ENCODE measurements at places on chromosomes 3 and 15.
A peak's percentile ranks its signal among the peaks of the same experiment; 100 is the strongest.

DNA sequence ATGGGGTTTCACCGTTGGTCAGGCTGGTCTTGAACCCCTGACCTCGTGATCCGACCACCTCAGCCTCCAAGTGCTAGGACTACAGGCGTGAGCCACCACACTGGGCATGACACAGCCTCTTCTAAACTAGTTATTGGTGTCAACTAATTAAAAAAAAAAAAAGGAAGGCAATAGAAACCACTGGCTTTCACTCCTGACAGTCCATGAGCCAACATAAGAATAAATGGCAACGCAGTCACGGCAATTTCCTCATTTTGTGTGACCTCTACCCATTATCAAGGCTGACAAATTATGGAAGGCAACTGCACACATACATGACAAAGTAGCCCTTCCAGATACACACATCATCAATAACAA lies 5.9 kb downstream of the ARHGEF3 start:
- DNase-seq = no peak

- peak; percentile 38 for DNase-seq
Observed at GRCh38 chr15:63501256-63502089, 2.9 kb upstream of the USP3 start.

DNA sequence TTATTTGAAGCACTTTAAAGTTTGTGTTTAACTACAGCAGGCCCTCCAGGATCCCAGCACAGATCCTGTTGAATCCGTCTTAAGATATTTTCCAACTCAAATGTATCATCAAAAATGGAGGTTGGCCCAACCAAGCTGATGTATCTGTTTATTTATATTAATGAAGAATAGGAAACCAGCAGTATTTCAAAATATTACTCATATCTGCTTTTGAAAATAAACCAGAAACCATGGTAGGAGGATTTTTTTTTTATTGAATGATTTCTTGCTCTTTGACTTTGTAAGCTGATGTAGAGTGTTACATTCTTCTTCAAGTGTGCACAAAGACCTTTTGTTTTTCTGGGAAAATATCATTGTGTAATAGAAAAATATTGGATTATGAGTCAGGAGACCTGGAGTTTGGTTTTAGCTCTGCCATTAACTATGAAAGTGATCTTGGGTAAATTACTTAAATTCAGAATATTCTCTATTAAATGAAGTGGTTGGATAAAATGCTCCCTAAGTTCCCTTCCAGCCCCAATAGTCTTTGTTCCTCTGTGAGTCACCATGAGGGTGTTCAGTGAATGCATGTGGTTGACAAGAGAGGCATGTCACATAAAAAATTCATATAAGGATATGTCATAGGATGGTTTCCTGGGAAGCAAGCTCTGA lies 221.3 kb upstream of the GAP43 start:
- no peak for DNase-seq

DNA sequence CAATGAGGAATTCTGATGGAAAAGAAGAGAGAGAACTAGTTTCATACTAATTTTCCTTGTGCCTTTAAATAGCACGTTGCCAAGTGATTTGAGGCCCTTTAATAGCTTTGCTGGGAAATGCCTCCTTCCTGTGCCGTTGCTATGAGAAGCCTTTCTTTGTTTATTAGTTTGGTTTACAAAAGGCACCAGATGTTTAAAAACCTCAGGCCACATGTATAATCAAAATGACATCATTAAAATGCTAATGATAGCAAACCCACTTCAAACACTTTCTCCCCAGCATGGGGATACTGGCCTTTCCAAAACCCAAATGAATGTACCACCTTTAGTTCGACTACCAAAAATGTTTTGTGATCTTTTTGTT lies 50.0 kb upstream of the TBC1D23 start:
- no peak for DNase-seq

DNA sequence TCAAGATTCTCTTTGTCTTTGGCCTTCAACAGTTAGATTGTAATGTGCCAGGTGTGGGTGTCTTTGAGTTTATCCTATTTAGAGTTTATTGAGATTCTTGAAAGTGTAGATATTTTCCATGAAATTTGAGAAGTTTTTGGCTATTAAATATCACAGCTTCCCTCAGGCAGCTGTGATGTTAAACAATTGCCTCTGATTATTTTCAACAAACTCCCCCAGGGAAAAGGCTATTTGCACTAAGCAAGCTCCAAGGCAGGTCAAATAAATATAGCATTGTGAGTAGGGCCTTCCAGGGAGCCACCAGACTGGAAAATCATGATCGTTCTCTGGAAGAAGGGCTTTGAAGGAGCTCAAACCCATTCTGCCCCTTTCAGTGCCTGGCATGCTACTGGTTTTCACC lies 107.0 kb downstream of the EEFSEC start:
- DNase-seq = no peak

- no peak for DNase-seq
Observed at GRCh38 chr15:94639701-94640100, 408.3 kb downstream of the MCTP2 start.

DNA sequence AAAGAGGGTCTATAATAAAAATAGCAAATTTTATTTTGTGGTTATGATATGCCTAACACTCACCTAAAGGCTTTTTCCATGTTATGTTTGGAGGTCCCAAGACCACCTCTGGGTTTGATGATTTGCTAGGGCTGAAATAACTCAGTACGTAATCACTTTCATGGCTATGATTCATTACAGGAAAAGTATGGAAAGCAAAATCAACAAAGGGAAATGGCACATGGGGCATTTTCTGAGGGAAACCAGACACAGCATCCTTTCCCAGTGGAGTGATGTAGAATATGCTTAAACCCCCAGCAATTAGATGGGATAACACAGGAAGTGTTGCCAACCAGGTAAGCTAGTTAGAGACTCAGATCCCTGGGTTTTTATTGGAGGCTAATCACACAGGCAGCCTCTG lies 701.6 kb upstream of the CBLB start:
- DNase-seq = no peak

DNA sequence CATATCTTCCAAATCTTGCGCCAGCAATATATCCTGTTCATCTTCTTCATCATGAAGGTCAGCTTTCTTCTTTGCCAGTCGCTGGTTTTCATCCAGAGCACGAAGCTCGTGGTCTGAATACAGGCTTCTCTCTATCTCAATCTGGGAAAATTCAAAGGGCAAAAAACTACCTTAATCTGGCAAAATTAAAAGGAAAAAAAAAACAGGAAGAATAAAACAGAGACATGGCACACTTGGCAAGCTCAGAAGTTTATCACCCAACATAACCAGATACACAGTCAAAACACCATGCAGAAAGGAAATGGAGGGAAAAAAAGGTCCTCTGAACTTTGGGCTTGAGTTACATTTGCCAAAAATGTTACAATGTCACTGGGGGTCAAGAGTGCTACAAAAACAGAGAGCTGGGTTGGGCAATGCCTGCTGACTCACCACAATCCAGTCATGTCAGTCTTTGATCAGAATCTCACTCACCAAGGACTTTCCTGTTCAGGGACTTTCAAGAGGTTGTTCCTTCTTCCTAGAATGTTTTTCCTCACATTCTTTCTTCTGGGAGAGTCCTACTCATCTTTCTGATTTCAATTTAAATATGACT lies 1.5 kb downstream of the MRPL46 start:
- DNase-seq = no peak

DNA sequence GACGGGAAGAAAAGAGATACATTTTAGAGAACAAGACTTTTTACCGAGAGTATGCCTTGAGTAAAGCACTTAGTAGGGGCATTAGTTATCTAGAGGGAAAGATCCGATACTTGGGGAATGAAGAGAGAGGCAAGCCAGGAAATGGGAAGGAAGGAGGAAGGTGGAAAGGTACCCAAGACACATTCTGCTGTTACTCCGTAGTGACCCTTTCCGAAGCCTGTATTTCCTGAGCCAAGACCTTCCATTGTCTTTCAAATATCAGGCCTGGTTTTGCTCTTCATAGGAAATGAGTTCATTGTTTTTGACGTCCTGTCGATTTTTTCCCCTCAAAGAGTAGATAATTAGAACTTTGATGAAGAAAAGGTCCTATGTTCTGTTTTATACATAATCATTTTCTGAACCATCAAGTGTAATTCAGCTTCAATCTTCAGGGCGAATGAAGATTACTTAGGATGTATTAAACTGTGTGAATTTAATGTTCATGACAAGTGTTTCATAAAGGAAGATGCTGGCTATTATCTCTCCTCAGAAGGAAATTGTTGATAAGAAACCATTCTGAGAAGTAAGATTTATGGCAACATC lies 95.7 kb downstream of the PPM1L start:
- DNase-seq = no peak

- DNase-seq = no peak
Observed at GRCh38 chr15:99076109-99076508, 28.8 kb upstream of the SYNM start.

DNA sequence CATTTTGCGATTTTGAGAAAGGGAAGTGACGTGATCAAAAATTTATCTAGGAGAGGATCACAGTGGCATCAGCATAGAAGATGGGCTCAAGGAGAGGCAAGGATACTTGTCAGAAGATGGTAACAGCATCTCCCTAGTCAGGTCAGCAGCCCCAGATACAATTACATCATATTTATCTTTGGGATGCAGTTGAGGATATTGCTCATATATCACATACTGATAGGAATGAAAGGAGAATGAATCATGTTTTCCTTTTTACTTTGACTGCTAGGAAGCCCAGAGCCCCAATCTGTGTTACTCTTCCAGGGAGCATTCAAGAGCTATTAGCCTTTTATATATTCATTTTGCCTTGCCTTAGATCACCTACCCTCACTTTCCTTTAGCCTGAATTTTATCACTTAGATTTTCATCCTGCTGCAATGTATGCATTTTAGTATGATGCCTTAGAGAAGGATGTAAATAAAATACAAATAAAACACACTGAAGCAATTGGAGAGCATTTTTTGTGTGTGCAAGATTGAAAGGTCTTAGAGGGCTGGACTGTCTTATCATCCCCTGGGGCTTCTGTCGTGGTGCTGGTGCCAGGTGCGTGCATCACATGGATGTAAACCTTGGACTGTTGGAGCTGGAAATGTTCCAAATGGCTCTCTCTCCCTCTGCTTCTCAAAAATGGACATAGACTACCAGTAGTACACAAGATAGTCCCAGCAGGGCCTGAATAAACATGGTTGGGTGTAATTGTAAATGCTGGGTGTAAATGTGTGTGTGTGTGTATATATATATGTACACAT lies 40.3 kb downstream of the CORO2B start:
- DNase-seq = no peak

DNA sequence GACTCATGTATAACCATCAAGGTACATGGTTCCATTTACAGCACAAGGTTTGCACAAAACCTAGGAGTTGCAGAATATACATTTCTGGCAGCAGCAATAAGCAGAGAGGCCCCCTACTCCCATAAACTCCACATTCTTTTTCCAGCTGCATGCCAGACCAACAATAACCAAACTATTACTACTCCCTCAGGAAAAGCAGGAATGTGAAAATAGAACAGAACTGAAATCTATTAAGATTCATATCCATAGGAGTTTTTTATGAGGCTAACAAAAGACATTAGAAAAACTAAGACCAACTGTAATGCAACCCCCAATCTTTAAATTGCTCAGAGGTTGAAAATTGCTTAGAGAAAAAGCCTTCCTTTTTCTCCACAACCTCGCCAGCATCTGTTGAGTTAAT lies 27.6 kb upstream of the TOP2B start:
- DNase-seq = no peak

GRCh38 chr15:80787316-80787715 lies 8.1 kb downstream of the CEMIP start:
- no peak for DNase-seq

- no peak for DNase-seq
Observed at GRCh38 chr3:100525753-100526612, 33.6 kb downstream of the TMEM45A start.

DNA sequence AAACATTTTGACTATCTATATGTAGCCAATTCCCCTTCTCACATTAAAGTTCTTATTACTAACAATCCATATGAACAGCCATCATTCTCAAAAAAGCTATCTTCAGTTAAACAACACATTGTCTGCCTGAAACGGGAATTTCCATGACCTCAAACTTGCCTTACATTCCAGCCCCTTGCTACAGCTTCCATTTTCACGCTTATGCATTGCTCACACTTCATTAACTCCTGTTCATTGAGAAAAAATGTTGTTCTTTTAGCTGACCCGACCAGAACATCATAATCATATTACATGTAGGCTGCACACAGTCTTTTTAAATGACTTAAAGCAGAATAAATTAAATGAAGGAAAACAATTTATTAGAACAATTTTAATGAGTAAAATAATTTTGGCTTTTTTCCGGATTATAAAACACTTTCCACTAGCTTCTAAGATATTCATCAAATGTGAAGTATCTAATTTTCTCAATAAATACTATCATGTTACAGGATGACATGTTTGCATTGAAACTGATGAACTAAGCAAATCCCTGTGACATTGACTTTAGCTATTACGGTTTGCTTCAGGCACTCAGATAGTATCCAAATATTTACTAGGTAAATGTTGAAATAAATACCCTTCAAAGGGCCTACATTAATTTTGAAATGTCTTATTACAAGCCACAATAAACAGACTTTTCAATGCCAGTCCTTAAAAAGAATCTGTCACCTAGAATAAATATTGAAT lies 49.9 kb downstream of the P3H2 start:
- no peak for DNase-seq

- DNase-seq = no peak
Observed at GRCh38 chr3:54349231-54349652, 226.9 kb downstream of the CACNA2D3 start.

Measured in stimulated activated CD4-positive, alpha-beta T cell treated with anti-CD3 and anti-CD28 coated beads, Interleukin-4, amount 100 ng/mL, for 1 hour (primary cell).